Cortex of kidney (tissue), 1 donor: ENCODE measurements at places on chromosomes 1 and 21.

GRCh38 chr1:247096544-247096943 is 7.6 kb downstream of the ZNF669 start:
- DNase-seq = no peak

DNA sequence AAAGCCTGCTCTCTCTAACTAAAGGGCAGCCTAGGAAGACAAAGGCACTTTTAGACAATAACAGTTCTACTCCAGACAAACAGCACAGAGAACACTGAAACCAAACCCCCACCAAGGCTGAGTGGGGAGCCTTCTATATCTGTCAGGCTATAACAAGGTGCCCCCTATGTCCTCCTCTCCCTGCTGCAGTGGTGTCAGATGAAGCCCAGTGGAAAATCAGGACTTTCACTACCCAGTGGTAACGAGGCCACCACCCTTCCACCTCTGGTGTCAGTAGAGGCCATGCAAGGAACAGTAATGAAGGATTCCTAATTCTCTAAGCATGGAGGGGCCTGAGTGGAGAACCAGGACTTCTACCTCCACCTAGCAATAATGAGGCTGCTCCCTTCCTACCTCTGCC is 83.7 kb downstream of the ZSWIM5 start:
- no peak for DNase-seq

DNA sequence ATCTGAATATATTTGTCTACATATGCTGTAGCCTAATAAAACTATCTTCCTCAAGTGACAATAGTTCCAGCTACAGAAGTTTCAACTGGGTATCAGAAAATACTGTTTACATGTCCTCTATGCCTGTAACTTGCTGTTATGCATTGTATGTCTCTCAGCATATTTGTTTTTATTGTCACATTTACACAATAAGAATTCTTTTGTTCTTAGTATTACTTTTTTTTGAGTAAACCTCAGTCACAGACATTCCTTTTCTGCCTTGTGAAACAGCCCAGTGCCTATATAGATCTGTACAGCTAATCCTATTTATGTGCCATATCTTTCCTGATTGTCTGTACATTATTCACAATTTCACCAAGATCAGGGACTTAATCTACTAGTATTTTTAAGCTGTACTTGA is 565.2 kb downstream of the NEGR1 start:
- no peak for DNase-seq

DNA sequence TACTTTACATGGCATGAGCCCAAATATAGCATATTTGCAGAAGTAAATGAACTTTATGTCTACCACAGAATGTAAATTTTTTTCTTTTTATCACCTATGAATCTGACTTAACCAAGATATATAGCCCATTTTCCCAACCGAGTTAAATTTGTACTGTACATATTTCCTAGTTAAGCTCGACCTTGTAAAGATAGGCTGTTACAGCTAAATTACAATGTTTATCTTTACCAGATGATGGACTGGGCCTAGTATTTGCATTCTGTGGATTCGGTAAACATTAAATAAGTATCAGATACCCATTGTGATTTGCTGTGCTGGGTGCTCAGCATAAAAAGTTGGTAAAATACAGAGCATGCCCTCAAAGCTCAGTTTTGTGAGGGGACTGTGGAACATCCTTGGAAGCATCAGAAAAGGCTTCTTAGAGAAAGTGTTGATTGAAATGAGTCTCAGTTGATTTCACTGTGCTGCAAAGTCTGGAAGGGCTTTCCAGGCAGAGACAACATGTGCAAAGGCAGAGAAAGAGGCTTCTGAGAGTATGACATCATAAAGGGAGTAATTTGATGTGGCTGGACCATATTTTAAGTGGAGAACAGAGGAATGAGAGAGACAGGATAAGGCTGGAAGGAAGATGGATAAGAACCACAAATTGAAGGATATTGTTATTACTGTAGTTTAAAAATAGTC is 27.4 kb downstream of the MORC3 start:
- DNase-seq = no peak
